ENCODE measurements at places on chromosomes 5 and 9.

DNA sequence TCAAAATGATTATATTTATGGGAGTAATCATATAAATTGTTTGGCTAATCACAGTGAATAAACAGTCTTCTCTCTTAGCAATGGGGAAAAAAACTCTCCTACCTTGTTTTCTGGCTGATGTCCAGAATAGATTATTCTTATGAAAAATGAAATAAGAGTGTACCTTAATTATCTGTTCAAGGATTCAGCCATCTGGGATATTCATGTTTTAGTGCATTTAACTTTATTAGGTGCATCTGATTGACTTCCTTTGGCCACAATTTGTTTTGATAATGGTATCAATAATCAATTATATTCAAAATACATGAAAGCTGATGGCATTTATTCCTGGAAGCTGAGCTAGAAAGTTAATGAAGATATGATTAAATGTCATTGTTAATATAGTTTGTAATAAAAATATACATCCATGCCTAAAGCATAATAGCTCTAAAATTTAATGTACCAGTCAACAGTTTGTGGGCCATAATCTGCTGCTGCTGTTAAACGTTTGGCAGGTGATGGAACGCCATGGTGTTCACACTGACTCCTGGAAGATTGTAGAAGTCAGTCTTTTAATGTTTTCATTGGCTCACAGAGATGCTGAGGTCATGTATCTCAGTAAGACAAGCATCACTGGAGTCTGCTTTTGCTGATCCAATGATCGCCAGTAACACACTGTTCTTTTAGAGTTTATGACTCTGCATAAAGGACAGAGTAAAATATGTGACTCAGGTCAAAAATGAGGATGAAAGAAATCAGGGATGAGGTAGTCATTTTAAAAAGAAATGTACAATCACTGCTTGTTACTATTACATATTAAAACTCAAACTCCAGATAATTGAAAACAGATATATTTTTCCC lies 105.8 kb downstream of the ISL1 start:
- DNase-seq = no peak

DNA sequence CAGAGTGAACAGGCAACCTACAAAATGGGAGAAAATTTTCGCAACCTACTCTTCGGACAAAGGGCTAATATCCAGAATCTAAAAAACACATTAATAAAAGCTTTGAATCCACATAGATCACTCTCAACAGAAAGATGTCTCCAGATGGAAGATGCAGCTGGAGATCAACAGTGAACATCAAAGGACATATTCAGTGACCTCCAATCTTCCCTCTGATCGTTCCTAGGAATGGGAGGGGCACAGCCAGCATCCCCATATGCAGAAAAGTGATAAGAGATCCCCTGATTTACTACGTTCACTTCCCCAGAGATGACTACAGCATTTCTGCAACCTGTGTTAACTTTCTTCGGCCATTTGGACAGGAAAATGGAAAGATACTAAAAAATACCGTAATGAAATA lies 21.2 kb downstream of the OXCT1 start:
- no peak for DNase-seq

DNA sequence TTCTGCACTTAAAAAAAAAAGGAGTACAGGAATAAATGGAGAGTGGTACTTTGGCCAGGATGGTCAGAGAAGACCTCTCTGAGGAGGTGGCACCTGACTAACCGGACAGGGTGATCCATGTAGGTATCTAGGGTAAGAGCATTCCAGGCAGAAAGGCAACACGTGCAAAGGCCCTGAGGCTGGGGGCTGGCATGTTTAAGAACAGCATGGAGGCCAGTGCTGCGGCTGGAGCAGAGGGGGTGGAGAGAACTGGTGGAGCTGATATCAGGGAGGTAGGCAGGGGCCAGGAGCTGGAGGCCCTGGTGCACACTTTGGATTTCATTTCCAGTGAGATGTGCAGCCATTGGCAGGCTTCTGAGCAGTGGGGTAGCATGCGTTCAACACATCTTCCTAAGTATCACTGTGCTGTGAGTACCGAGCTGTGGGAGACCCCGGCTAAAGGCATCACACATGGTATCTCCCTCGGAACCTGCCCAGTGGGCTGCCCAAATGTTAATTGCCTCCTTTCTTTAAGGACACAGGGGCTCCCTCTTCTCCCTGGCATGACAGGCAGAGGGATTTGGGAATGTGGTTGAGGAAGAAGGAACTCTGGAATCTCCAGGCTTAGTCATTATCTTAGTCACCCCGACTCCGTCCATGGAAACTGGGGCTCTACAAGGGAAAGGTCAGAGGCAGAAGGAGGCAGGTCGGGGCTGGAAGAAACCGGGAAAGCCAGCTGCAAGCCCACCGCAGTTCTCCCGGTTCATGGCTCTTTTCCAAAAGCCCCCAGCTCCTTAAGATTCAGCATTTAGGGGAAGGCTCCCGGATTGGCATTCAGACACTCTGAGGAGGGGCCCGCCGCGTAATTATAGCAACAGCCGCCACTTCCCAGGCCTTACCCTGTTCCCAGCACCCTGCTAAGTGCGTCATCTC lies 18.6 kb downstream of the SLC6A7 start:
- DNase-seq = no peak

DNA sequence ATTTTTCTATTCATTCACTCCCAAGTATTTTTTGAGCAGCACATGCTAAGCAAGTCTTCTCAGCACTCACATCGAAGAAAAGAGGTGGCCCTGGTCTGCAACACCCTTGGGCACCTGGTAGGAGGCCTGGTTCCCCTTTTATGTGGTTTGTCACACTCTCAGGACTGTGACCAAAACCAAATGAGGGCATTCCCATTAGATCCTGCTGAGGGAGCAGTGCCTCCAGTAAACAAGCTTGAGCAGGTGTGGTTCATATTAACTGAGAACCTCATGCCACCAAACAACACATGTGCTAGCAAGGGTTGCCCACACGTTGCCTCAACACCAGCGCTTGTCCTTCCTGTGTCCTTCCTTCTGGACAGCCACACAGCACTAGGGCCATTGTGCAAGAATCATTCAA lies 26.9 kb upstream of the SYK start:
- no peak for DNase-seq

- DNase-seq = no peak
Observed at GRCh38 chr5:38528162-38528703, 28.2 kb downstream of the LIFR start.

GRCh38 chr5:34680896-34681295 lies 24.8 kb downstream of the RAI14 start:
- no peak for DNase-seq

DNA sequence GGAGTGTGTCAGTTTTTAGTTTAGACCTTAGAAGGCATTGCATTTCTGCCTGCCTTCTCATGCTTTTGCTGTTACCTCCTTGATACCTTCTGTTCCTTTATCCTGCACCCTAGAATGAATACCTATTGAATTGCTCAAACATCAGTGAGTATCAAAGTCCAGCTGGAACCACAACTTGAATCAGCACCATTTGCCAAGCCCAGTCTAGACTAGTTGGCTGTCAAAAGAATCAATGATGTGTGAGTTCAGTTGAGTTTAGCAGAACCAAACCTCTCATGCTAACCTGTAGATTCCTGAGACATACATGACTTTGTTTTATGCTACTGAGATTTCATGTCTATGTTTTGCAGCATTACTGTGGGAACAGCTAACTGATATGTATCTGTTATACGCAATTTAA lies 116.6 kb downstream of the FAM170A start:
- DNase-seq = no peak

DNA sequence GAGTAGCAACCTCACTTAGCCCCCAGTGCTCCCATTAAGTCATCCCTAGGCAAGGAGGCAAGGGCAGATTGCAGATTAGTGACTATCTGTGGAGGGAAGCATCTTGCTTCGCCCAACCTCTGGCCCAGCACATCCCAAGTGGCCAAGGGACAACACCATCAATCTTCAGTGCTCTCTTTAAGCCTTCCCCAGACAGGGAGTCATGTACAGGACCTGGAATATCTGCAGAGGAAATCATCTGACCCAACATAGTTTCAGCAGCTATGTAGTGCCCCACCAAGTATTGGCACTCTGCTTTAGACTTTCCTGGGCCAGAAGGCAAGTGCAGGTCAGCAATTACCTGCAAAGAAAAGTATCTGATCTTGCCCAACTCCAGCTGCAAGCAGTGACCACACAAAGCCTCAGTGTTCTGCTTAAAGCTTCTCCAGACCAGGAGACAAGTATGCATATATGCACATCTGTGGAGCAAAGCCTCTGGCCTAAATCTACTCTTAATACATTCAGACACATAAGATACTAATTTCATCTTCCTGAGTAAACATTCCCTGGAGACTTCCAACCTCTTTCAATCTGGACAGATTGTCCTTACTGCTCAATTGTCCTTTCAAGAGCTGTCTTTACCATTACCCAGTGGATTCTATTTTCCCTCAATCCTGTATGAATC lies 224.8 kb upstream of the VLDLR start:
- no peak for DNase-seq

DNA sequence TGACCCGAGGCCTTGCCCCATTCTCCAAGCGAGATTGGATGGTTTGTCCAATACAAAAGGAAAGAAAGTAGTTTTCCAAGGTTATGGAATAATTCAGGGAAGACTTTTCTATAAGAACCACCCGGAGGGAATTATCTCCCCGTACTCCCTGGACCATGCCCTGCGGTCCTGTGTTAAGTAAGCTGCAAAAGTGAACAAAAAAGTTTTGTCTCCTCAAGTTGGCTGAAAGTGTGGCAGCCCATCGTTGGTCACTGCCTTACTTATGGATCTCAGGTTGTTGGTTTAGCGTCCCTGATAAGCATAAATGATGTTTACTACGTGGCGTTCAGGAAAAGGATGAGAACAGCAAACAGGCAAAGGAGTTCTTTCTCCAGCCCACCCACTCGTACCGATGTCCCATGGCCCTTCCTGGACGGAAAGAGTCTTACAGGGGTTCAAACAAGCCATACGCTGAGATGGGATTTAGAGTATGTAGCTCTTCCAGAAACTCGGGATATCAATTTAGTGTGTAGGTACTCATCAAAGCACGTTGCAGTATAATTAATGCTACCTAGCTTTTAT lies 413 bp upstream of the AUH start:
- DNase-seq = no peak

- no peak for DNase-seq
Observed at GRCh38 chr9:6917162-6917561, 159.4 kb downstream of the KDM4C start.

- DNase-seq = no peak
Observed at GRCh38 chr9:135087489-135087792, at the start of gene OLFM1. OLFM1 (plus strand) TSS chr9:135087668; CDS start chr9:135087990, 322 bp downstream.

GRCh38 chr9:131661568-131662288 lies 78.1 kb downstream of the RAPGEF1 start:
- DNase-seq = no peak

DNA sequence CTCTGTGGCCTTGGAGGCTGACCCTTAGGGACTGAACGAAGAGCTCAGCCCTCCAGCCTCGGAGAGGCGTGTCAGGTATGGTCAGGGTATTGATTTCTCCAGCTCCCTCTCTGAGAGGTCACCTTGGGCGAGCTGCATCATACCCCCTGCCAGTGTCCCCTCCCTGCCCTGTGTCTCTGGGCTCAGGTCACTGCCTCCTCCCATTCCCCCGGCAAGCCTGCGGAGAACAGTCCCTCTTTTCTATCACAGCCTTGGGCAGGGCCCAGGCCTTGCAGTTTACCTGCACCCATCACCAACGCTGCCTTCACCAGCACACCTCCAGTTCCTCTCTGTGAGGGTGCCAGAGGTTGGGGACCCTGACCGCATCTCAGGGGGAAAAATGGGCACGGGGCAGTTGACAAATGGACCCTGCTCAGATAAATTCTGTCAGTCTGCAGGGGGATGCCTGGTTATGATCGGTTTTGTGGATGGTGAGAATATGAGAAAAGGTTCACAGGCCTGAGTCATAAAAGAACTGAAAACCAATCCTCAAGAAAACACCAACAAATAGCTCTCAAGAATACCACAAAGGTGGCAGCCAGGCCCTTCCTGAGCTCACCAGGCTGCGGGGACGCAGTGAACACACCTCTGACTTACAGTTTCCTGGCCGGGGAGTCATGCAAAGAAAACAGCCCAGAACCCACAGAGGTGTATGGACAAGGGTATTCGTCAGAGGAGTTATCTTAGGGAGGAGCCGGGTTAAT lies 24.7 kb upstream of the RXRA start:
- DNase-seq = no peak

- DNase-seq = no peak
Observed at GRCh38 chr9:92048924-92049625, 66.1 kb downstream of the SPTLC1 start.

- DNase-seq = no peak
Observed at GRCh38 chr5:53820119-53820801, 259.8 kb downstream of the NDUFS4 start.

DNA sequence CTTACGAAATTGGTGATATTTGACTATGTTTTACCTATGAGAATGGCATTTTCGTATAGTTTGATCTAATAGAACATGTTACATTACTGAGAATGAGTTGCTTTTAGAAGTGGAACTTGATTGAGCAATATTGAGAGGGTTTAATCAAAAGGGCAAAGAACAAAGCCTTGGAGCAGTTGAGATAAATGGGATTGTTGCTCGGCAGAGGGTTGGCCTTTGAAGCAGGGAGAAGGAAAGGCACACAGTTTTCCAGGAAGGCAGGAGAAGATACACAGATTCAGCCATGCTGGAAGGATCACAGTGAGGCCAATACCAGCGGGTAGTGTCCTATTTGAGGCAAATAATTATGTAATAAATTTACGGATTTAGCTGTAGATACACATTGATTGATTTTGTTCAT lies 19.5 kb downstream of the MAN2A1 start:
- DNase-seq = no peak

GRCh38 chr9:129923589-129923988 lies 88.3 kb downstream of the USP20 start:
- DNase-seq = no peak

DNA sequence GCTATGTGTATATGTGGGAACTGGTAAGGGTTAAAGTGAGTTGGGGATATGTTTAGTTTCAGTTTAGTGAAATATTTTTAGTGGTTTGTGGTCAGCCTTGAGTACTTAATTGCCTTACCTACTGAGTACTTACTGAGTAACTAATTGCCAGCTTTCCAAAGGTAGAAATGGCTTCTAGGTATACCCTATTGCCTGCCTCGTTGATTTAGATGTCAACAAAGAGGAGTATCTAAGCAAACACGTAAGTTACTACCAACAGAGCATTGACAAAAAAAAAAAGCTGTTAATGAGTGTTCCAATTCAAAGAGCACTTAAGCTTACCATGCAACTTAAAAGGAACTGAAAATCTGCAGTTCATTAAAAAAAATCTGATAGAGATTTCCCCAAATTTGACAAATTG lies 8.8 kb downstream of the ATP10B start:
- DNase-seq = no peak

DNA sequence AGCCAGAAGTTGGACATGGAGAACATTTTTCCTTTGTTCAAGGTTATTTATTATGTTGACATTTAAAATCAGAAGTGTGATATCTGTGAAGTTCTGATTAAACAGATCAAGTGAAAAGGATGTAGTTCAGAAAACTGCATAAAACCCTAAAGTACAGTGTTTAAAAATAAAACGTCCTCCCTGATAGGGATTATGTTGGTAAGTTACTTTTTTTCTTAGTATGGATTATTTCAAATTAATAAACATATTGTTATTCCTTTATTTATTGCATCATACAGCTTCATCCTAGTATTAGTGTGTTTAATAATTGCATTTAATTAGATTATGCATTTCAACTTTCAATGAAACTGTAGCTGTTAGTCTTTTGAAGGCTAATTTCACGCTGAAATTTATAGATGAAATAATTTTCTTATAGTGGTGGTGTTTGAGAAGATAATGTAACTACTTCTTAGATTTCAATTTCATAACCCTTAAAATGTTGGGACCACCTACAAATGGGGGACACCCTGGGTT lies 157.9 kb upstream of the DMRT1 start:
- DNase-seq = no peak

Measured in CMK (cell line).